ENCODE measurements at places on chromosomes 16 and 17. TPM values are rescaled to one million over a fixed set of nuclear protein-coding genes. Genes with fewer than 3 reads are reported as not detected.

DNA sequence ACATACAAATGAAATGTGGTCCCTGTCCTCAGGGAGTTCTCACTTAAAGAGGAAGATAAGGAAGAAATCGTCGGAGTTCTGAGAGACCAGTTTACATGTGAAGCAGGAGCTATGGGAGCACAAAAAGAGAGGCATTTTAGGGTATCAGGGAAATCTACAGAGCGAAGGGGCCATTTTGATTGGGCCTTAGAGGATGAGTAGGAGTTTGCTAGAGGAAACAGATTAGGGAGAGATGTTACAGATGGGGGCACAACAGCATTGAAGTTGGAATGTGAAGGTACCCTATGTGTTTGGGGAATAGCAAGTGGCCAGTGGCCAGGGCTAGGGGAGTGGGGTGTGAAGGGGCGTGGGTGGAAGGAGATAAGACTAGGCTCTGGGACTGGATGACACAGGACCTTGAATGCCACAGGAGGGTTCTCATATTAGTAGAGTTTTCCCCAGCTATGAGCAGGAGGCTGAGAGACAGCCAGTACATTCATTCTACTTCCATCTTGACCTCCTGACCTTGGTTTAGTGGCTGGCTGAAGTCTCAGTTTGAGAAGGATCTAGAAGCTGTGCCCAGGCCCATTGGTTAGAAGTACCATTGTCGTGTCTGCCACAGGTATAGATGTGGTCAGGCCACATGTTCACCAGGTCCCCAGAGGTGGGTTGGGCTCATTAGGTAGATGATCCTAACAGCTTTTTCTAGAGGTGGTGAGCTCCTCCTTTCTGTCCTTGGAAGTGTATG lies 34.8 kb downstream of the CPNE2 start:
- no peak for DNase-seq

KRTAP4-6 gene
- not detected for total RNA-seq

DNA sequence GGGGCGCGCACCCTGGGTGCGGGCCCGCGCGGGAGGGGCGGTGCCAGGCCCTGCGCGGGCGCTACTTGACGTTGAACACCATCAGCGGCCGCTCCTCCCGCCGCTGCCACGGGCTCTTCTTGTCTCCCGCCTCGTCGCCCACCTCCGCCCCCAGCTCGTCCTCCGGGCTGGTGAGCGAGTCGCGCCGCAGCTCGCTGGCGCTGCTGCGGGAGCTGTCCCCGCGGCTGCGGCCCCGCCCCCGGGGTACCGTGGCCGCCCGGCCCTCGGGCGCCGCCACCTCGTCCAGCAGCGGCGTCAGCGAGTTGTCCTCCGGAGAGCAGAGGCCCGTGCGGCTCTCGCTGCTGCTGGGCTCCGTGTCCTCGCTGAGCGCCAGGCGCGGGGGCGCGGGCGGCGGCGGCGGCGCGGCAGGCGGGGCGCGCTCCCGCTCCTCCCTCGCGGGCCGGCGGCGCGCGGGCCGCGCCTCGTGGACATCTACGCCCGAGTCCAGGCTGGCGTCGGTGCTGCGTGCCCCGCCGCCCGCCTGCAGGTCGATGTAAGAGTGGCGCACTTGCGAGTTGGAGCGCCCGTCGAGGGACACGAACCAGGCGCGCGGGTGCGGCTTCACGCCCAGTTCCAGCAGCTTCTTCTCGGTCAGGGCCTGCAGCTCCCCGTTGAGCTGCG lies 8.7 kb downstream of the GRN start:
- no peak for DNase-seq

DNA sequence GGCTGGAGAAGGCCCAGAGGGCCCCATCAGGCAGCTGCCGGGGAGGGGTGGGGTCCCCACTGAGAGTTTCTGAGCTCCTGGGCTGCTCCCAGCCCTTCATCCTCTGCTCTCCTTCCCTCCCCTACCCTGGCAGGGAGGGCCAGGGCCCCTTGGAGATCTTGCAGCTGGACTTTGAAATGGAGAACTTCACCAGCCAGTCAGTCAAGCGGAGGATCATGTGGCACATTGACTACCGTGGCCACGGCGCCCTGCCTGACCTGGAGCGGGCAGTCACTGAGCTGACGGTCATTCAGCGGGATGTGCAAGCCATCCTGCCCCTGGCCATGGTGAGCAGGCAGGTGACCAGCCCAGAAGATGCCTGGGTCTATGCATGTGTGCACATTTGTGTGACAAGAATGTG lies 49.5 kb downstream of the TMEM132E start:
- DNase-seq = peak; percentile 9

GRCh38 chr17:10323812-10324610 lies 48.8 kb downstream of the MYH13 start:
- DNase-seq = no peak

DNA sequence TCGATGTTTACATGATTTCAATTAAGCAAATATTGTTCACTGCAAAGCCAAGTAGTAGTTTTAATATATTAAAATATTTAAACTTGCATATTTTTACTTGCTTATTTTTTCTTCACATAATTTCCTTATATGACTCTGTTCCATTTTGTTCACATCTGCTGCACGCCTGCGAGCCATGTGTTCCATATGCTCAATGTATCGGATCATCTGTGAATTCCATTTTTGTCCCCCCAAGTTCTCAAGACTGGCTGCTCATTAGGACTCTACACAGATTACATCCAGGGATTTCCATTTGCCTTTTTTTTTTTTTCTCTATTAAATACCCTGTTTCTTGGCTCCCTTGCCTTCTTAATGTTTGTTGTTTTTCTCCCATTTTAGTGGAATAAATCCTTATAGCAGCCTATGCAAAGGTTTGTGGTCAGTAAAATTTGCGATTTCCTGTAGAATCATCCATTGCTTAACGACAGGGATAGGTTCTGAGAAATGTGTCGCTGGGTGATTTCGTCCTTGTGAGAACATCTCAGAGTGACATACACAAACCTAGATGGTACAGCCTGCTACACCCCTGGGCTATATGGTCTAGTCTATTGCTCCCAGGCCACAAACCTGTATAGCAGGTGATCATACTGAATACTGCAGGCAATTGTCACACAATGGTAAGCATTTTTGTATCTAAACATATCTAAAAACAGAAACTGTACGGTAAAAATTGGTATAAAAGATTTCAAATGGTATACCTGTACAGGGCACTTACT lies 30.2 kb upstream of the TEKT3 start:
- no peak for DNase-seq

PERCC1 gene
- not detected for total RNA-seq

DNA sequence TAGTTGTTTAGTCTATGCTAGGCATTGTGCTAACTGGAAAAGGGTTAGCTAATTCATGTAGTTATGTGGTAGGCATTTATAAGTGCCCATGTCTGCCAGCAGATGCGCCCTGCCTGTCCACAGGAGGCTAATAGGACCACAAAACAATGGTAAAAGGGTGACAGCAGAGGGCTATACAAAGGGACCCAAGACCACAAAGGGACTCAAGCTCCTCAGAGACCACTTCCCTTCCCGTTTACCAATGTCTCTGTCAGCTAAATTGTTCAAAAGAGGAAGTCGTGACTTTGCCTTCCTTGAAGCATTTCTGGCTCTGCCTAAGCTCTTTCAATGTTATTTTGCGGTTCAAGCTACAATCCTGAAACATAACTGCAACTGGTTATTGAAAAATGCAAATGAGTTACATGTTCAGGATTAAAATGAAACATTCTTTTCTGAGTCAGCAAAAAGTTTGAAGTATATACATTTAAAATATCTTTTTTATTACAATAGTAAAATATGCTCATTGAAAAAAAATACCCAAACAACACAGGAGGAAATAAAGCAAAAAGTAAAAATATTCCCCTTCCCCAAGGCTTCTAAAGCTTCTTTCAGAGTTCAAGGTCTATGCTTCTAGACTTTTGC lies 149.2 kb downstream of the MAF start:
- no peak for DNase-seq

DNA sequence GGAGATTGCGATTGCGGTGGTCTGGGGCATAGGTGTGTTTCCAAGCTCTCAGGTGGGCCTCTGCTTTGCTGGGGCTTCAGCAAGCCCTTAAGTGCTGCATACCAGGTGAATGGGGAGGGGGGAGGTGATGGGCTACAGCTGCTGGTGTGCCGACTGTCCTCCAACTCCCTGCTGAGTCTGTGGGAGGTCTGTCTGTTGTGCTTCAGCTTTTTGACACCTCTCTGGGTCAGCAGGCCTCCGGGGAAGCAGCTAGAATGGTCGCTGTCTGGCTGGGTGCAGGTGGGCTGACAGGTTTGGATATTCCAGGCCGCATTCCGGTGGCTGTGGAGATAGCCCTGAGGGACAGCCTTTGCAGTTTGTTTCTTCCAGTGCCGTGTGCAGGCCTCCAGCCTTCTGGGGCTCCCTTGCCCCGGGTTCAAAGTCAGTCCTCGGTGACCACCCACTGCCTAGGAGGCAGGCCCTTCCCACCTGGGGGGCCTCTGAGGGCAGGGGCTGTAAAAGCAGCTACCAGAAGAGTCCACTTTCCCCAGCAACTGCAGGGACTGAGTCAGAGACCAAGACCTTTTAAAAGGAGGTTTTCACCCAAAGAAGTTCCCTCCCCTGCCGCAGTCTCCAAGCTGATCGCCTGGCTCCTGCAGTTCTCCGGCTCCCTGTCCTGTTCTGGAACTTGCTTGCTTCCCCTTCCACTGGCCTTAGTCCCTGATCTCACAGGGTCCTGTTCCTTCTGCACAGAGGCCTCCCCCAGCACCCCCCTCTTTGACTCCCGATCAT lies 2.0 kb upstream of the TTYH2 start:
- DNase-seq = no peak

- peak; percentile 54 for DNase-seq
Measured at GRCh38 chr17:57528058-57528451, 217.0 kb downstream of the CCDC182 start.

Measured in lower lobe of right lung (tissue), 2 donors.